T-cell (primary cell): ENCODE measurements at places on chromosomes 3 and 15. TPM values are rescaled to one million over a fixed set of nuclear protein-coding genes. Genes with fewer than 3 reads are reported as not detected.
A peak's percentile ranks its signal among the peaks of the same experiment; 100 is the strongest.

ARNT2 gene
- total RNA-seq, result not detected

PLSCR4 gene
- 0.12 TPM for total RNA-seq

DNAH1 gene
- 63.9 TPM for total RNA-seq

SI gene
- total RNA-seq, result not detected

SAMMSON gene
- not detected for total RNA-seq

PODXL2 gene
- 2.0 TPM for total RNA-seq

FOXL2 gene
- total RNA-seq, result not detected

B3GNT5 gene
- total RNA-seq, result 0.92 TPM

ADIPOQ gene
- not detected for total RNA-seq

DNA sequence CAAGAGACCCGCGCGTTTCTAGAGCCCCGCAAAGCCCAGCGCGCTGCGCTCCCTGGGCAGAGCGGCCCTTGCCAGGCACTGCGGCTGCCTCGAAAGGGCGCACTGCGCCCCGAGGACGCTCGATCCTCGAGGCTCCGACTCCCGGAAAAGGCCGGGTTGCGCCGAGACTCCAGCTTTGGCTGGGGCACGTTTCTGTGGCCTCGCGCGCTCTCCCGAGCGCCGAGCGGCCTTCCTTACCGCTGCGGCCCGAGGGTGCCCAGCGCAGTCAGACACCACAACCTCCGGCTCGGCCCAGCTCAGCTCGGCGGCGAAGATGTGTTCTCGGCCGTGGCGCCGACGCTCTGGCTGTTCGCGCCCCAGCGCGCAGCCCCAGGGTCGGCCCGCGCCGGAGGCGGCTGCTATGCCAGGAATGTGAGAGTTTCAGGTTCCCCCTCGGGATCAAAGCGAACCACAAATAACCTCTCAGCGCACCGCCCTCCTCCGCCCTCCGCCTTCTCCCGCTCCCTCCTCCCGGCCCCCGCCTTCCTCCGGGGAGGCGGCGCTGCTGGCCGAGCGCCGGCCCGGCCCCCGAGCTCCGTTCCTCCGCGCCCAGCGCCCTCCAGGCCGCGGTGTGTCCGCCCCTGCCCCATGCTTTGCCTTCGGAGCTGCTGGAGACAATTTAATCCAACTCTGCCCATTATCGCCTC is at the start of gene AMOTL2:
Gene AMOTL2 (minus strand): TSS at position 343 of the 686 bp plus-strand sequence. CDS start 3,014 bp downstream, outside the sequence.
- H3K4me3 ChIP-seq, result peak within 1 kb of the TSS; percentile 64
- H3K36me3 ChIP-seq, result no peaks in the 10 kb centered on the region
- peaks cover 18% of the 10 kb centered on the region for H3K4me1 ChIP-seq

DNA sequence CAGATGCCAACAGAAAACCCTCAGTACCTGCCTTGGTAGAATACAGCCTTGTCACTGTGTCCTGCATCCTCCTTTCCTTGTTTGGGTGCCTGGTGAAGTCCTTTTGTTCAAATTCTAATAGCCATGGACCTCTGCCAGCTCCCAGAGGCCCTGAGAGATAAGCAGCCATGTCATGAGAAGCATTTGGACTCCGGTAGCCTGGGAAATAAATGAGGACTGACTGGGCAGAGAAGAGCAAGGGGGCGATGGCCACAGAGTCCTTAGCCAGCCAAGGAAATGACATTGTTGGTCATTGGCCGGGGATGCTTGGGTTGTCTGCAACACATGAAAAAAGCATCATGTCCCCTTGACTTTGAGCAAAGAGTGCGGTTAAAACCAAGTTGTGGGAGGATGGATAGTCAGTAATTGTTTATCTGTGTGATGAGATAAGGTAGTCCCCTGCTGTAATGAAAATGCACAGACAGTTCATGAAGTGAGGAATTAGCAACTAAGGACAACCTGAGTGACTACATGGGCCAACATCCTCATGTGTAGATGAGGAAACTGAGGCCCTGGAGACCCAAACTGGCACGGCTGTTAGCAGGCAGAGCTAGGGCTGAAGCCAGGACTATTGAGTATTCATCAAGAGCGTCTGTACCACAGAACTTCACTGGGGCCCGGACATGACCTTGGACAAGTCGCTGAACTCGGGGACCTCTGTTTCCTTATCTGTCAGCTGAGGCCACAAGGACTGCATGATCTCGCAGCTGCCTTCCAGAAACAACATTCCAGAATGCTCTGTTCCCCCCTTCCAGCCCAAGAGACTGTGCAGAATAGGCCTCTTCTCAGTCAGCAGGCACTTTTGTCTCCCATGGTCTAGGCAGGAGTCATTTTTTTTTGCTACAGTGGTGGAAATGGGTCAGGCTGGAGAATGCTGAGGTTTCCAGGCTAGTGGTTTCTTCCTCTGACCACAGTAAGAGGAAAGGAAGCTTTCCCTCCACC is 90.5 kb upstream of the CTDSPL start:
- H3K27me3 ChIP-seq, result peaks cover 11% of the 10 kb centered on the region
- no peak overlapping the region for H3K27ac ChIP-seq
- H3K4me1 ChIP-seq, result no peaks in the 10 kb centered on the region
- no peaks in the 10 kb centered on the region for H3K36me3 ChIP-seq

- H3K4me1 ChIP-seq, result peaks cover 55% of the 10 kb centered on the region
- H3K27me3 ChIP-seq, result no peaks in the 10 kb centered on the region
- peak overlapping the region; percentile 90 for H3K4me3 ChIP-seq
- peak; percentile 82 for DNase-seq
- H3K27ac ChIP-seq, result peak overlapping the region; percentile 94
Measured at GRCh38 chr3:4978966-4979427, 240 bp upstream of the BHLHE40 start.

- no peak overlapping the region for H3K27ac ChIP-seq
- no peaks in the 10 kb centered on the region for H3K27me3 ChIP-seq
- no peaks in the 10 kb centered on the region for H3K4me1 ChIP-seq
- no peak for DNase-seq
Measured at GRCh38 chr3:100136921-100137320, 22.6 kb upstream of the FILIP1L start.

- no peaks in the 10 kb centered on the region for H3K4me1 ChIP-seq
- H3K4me3 ChIP-seq, result no peak overlapping the region
- peaks cover 5% of the 10 kb centered on the region for H3K36me3 ChIP-seq
- no peak for DNase-seq
Measured at GRCh38 chr3:129585949-129586657, 20.4 kb downstream of the PLXND1 start.

- DNase-seq, result no peak
- H3K27ac ChIP-seq, result no peak overlapping the region
- no peak overlapping the region for H3K4me3 ChIP-seq
- peaks cover 3% of the 10 kb centered on the region for H3K27me3 ChIP-seq
- no peaks in the 10 kb centered on the region for H3K4me1 ChIP-seq
Measured at GRCh38 chr3:178518660-178519396, 17.4 kb upstream of the KCNMB2 start.

- no peaks in the 10 kb centered on the region for H3K4me1 ChIP-seq
- H3K4me3 ChIP-seq, result no peak overlapping the region
- H3K36me3 ChIP-seq, result no peaks in the 10 kb centered on the region
- H3K27ac ChIP-seq, result no peak overlapping the region
- H3K27me3 ChIP-seq, result no peaks in the 10 kb centered on the region
Measured at GRCh38 chr3:173747427-173747826, 349.9 kb downstream of the NLGN1 start.

DNA sequence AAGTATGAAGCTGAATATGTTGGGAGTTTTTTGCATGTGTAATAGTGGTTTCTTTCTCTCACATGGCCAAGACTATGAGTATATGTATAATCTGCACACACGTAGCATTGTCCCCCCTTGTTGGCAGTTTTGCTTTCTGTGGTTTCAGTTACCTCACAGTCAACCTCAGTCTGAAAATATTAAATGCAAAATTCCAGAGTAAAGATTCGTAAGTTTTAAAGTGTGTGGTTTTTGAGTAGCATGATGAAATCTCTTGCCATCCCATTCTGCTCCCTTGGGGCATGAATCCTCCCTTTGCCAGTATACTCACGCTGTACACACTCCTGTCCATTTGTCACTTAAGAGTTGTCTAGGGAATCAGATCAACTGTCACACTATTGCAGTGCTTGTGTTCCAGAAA is 742.0 kb upstream of the CCDC54 start:
- H3K36me3 ChIP-seq, result no peaks in the 10 kb centered on the region
- H3K4me1 ChIP-seq, result no peaks in the 10 kb centered on the region
- no peak for DNase-seq
- H3K27me3 ChIP-seq, result no peaks in the 10 kb centered on the region
- no peak overlapping the region for H3K4me3 ChIP-seq

- peak; percentile 39 for DNase-seq
- peaks cover 33% of the 10 kb centered on the region for H3K4me1 ChIP-seq
Measured at GRCh38 chr3:51982838-51983577, at the start of gene ACY1. ACY1 (plus strand) TSS chr3:51983535; CDS start chr3:51984065, 530 bp downstream.

DNA sequence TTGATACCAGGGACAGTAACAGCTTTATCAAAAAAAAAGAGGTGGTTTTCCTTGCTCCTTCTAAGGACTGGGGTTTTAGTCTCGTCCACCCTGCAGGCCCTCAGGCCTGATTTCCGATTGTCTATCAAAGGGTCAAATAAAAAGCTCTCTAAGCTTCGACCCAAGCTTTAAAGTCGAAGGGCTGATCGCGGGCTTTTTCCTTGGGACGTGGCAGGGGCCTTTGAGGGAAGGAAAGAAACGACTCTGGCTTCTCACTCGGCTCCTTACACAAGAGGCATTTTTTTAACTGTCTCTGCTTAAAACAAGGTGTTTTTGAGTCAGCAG is 354 bp upstream of the KLHL24 start:
- peak overlapping the region; percentile 86 for H3K4me3 ChIP-seq
- peak overlapping the region; percentile 91 for H3K27ac ChIP-seq
- peaks cover 8% of the 10 kb centered on the region for H3K4me1 ChIP-seq
- H3K27me3 ChIP-seq, result peaks cover 3% of the 10 kb centered on the region
